ENCODE measurements at places on chromosomes 1 and 21. TPM values are rescaled to one million over a fixed set of nuclear protein-coding genes. Genes with fewer than 3 reads are reported as not detected.

GRCh38 chr1:82494117-82494516 is 693.4 kb downstream of the ADGRL2 start:
- no peak for DNase-seq

DNA sequence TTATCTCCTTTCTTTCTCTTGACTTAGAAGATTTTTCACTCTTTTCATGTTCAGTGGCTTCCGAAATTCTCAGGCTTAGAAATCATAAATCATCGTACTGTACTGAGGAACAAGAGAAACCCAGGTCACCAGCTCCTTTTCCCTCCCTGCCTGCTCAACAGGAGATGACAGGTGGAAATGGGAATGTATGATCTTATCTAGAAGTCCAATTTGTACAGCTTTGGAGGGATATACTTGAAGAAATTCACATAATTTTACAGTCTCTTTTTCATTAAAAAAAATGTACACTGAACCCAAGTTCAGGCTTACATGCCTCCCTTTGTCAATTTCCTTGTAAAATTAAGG is 11.7 kb downstream of the EVA1C start:
- no peak for DNase-seq

DNA sequence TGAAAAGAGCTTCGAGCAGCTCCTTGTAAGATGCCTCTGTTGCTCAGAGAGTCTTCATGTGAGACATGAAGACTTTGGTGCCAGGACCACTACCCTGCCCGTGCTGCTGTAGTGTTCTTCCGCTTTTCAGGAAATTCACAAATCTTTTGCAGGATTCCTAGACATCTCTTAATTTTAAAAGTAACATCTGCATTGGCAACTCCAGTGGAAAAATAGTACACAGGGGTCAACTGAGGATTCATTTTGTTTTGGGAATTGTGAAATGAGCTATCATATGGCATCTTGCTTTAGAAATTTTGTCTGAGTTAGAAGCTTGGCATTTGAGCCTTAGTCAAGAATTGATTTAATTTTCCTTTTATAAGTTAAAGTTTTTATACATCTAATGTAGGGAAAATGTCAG is 7.2 kb downstream of the PRDM2 start:
- DNase-seq, result no peak

Gene ALX3
- polyA plus RNA-seq, result 0.05 TPM

- no peak for DNase-seq
These were observed 1235.0 kb upstream of the ADGRL4 start for GRCh38 chr1:80241566-80241965.

- no peak for DNase-seq
These were observed 228.0 kb downstream of the RYR2 start for GRCh38 chr1:237269938-237270337.

- no peak for DNase-seq
These were observed at the start of gene SAMSN1 for GRCh38 chr21:14545906-14546480. Gene SAMSN1, minus strand, starts transcription at chr21:14546315. Its CDS starts 54 bp downstream, at chr21:14546261.

GRCh38 chr21:14918527-14918926 is 146.3 kb downstream of the NRIP1 start:
- DNase-seq, result no peak

GRCh38 chr1:26283279-26283853 is 3.5 kb downstream of the SH3BGRL3 start:
- DNase-seq, result no peak

Gene PEA15
- 95.9 TPM for polyA plus RNA-seq

DNA sequence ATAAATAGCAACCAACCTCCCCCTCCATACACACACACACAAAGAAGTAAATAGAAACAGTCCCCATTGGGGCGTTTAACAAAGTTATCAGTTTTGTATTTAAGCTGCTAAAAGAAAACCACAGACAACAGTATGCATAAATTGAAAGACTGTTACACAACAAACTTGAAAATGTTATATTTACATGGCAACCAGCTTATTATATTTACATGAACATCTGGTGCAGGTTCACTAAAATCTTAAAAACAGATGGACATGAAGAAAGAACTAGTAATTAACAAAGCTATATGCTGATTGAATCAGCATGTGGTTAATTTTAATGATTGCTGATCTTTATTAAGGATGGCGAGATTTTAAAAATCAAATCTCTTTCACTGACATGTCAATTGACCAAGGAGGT is 384.7 kb downstream of the LRRIQ3 start:
- no peak for DNase-seq

- peak; percentile 71 for DNase-seq
These were observed 178.7 kb upstream of the RUNX1 start for GRCh38 chr21:35227786-35228185.

- no peak for DNase-seq
These were observed 392.4 kb downstream of the KCNH1 start for GRCh38 chr1:210741564-210741963.

Gene CSF3R
- 0.73 TPM for polyA plus RNA-seq

Gene MAP3K7CL
- polyA plus RNA-seq, result 12.8 TPM

GRCh38 chr1:69994241-69994640 is 211.1 kb downstream of the LRRC40 start:
- DNase-seq, result no peak

- DNase-seq, result no peak
These were observed 25.4 kb downstream of the HMGCS2 start for GRCh38 chr1:119743308-119743707.

Gene TRIM67
- polyA plus RNA-seq, result not detected

DNA sequence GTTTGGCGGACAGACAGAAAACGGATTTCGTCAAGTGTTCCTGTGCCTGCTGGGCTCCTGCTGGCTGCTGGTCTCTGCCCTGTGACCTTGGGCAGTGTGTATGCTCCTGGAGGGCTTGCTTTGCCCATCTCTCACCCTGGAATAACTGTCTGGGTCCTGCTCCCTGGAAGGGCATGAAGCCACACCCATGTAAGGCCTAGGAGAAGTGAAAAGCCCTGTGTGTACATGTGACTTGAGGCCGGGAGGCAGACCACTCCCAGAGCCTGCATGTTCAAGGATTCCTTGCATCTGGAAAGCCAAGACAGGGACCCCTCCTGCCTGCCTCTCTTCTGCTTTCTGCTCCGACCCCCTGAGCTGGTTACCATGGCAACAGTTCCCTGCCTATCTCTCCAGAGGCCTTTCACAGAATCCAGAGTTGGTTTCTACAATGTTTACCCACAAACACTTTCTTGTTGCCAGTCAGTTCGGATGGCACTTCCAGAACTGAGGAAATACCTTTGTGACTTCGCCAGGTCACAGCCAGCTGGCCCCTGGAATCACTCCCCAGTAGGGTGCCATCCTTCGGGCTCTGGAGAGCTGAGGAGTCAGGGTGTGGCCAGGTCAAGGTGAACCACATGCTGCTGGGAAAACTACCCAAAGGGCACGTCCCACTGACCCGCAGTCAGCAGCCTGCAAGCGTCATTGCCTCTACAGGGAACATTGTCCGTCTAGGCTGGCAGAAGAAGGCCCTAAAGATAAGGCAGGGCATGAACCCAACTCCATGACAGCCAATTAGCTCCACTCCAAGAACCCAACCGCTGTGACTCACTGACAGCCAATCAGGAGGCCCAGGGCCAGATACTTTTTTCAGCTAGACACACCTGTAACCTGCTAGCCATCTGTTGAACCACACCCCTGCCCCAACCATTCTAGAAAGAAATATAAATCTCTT is 14.7 kb upstream of the GPR37L1 start:
- no peak for DNase-seq

DNA sequence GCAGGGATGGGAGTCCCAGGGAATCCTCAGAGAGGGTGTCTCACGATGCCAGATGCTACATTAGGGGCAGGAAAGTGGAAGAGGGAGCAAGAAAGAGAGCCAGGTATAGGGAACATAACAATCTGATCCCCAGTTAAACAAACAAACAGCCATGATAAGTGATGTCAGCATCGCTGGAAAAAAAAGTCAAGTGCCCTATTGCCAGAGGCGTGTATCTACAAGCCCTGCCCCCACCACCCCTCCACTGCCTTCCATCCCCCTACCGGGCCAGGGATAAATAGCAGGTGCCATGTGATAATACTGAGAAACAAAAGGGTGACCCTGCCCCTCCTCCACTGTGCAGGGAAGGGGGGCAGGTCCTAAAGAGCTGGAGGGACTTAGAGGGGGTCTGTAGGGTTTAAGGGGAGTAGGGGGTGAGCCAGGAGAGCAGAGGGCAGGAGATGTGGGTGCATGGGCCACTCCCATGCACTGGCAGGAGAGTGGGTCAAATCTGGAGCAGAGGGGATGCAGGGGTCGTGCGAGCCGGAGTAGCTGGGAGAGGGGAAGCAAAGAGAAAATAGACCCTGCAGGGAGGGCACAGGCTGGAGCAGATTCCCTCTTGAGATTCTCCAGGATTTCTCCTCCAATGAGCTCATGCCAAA is 3.4 kb downstream of the SLC26A9 start:
- DNase-seq, result no peak

Gene COL8A2
- 0.12 TPM for polyA plus RNA-seq

DNA sequence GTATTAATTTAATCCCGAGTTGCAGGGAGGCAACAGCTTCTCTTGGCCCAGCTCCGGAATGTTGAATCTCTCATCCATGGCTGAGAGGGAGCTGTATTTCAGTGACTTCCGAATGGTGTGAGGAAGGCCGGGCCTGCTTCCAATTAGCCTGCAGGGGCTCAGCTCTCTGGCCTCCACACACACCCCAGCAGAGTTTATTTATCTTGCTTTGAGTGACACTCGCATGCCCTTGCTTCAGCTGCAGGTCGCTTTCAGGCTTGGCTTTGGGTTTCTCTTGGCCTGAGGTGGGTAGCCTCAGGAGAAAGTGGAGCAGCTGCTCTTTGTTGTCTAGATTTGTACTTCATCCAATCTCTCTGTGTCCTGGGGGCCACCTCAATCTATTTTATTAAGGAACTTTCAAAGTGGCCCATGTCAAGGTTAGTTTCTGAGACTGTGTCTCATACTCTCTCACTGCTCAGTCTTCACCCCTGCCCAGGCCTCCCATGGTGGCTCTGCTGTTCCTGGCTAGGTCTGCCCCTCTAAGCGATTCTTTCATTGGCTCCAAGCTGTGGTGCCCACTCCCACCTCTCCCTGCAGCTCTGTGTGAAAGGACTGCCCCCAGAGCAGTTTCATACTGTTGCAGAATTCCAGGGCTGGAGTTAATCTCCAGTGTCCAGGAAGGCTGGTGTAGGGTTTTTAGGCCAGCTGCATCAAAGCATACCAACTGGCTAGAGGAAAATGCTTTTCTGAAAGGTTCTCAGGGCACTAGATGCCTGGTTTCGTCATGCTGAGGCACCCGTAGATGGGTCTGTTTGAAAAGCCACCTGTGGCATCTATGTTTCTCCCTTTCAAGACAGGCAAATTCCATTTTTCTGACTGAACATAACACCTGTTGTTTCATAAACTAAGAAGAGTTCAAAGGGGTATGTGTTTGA is 153.5 kb downstream of the PLXNA2 start:
- no peak for DNase-seq

DNA sequence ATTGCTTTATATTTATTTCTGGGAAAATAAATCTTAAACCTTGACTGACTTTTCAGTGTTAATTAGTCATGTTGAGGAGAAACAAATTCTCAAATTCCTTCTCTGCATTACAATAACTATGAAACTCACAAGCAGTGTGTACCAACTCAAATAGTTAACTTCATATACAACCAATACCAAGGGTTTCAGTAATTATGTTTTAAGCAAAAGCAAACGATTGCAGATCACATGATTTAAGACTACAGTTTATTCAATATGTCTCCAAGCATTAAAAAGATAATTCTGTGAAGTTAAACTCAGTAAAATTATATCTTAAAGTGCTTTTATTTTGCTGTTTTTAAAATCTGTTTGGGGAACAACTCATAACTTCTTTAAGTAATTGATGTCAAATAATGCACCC is 28.6 kb downstream of the PCSK9 start:
- DNase-seq, result no peak

DNA sequence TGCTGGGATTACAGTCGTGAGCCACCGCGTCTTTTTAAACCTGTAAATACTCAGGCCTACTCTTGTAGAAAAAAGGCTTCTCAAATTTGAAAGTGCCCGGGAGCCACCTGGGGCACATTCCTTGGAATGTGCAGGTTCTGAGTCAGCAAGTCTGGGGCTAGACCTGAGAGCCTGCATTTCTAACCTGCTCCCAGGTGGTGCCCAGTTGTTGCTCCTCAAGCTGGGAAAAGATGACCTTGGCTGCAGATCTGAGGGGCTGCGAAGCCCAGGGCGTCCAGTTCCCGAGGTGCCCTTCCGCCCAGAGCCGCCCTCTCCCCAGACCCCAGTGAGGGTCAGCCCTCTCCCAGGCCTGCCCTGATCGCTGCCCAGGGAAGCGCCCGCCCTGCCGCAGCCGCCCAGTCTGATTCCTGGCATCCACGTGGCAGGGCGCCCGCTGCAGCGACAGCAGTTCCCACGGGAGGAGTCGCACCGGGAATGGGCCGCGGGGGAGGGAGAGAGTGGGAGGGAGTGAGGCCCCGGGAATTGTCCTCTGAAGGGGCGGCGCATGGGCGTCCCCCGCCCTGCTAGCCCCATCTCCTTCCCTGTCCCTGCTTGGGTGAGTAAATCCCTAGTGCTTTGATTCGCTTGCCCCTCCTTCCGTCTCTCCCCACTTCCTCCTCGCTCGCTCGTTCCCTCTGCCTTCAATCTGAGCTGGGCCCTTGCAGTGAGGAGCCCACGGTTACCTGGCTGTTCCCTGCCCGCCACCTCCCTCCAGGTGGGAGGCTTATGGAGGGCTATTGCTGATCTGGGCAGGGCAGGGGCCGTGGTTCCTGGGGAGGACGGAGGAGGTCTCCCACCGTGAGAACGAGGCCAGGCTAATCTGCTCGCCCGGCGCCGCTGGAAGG is 18.8 kb upstream of the TENT5B start:
- peak; percentile 79 for DNase-seq

- DNase-seq, result no peak
These were observed 16.2 kb downstream of the RGS13 start for GRCh38 chr1:192652159-192652558.

GRCh38 chr21:45499201-45499750 is 43.0 kb downstream of the SLC19A1 start:
- peak; percentile 22 for DNase-seq

Gene DCAF8
- 187 TPM for polyA plus RNA-seq

GRCh38 chr1:36913016-36913415 is 121.3 kb downstream of the GRIK3 start:
- no peak for DNase-seq

DNA sequence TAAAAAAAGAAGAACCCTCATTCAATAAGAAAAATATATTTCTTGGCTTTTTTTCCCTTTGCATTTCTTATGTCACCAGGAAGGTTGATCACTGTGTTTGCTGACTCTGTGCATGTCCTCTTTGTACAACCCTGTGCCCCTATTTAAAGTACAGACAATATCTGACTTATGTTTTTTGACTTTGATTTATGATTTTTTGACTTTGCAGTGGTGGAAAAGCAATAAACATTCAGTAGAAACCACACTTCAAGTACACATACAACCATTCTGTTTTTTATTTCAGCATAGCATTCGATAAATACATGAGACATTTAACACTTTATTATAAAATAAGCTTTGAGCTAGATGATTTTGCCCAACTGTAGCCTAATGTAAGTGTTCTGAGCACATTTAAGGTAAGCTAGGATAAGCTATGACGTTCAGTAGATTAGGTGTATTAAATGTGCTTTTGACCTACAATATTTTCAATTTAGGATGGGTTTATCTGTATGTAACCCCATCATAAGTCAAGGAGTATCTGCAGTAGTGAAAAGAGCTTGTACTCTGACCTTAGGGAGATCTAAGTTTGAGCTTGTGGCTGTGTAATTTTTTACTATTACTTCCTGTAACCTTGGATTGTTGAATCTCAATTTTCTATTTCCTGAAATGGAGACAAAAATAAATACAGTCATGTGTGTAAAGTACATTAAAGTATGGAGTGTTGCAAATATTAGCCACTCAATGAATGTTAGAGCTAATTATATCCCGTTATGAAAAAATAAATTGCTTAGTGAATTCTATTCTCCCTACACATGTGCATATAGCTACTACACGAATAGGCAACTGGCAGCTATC is 1.2 kb downstream of the RNASEL start:
- no peak for DNase-seq

All from psoas muscle (tissue), 8 donors.